ENCODE measurements at places on chromosomes 11 and 22.

- no peak for DNase-seq
Measured at GRCh38 chr11:78656327-78656726, 81.7 kb upstream of the NARS2 start.

DNA sequence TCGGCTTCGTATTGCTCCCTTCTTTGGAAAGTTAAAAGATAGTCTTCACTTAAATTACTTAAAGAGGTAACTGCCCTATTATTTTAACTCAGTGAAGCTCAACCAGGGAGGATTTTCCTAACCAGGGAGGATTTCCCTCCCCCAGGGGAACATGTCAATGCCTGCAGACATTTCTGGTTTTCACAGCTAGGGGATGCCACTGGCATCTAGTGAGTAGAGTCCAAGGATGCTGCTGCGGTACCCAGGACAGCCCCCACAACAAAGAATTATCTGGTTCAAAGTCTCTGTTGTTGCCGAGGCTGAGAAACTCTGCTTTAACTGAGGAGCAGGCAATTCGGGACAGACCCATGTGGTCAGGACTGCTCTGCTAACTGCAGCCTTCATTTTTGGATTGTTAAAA, 82.2 kb downstream of the DEPDC5 start:
- no peak for DNase-seq

DNA sequence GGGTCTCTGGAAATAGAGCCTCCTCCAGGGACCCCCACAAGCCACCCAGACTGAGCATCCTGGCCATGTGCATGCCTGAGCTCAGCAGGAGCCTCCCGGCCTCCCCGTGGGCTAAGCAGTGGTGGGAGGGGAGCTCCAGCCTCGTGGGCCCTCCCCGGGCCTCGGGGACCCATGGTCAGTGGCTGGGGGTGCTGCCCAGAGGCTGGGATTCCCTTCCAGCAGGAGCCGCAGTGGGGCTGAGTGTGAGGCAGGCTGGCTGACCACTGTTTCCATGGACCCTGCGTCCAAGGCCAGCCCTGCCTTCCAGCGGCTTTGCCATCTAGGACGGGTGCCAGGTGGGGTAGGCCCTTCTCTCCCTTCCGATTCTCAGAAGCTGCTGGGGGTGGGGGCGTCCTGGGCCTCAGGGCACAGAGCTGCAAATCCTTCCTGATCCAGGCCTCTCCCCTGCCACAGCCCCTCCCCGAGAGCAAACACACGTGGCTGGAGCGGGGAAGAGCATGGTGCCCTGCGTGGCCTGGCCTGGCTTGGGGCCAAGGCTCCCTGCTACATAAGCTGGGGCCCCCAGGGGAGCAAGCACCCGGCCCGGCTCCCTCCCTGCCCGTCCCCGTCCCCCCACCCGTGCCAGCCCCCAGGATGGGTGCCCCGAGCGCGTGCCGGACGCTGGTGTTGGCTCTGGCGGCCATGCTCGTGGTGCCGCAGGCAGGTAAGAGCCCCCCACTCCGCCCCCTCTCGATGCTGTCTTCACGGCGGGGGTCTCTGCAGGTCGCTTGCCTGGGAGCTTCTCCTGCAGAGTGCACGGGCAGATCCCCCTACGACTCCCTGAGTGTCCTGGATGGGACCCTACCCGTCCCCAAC, at the start of gene MUC5B:
Gene MUC5B (plus strand): TSS at position 576 of the 855 bp plus-strand sequence. CDS start 58 bp downstream, at position 634.
- no peak for DNase-seq

GRCh38 chr11:11313902-11314692, 39.0 kb downstream of the CSNK2A3 start:
- no peak for DNase-seq

DNA sequence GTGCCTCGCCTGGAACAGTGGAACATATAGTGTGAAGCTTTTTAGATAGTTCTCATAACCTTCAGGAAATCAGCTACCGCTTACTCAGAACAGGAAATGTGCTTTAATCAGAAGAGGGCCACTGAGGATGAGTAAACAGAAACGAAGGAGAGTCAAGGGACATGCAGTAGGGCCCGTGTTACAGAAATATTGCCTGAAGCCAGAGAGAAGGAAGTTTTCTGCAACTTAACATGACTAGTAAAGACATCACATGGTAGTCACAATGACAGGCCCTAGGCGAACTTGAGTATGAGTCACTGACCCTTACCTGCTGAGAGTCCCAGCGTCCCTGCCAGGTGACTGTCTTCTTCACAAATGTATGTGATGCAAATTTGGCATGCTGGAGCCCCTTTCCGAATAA, 39.4 kb downstream of the CARD18 start:
- DNase-seq = no peak

DNA sequence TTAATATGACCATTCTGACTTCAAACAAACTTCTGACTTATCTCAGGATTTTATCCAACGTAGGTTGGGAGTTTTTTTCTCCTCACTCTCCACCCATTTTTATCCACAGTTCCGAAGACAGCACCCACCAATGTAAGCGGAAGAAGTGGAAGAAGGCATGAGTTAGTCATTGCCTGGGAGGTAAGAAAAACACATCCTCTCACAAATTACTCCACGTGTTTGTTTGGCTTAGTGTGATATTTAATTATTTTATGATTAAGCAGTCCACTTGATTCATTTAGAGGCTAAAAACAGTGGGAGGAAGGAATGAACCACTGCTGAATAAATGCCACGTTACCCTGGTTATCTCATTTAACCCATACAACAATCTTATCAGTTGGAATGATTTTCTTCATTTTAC, 389.6 kb upstream of the ARHGAP42 start:
- no peak for DNase-seq

DNA sequence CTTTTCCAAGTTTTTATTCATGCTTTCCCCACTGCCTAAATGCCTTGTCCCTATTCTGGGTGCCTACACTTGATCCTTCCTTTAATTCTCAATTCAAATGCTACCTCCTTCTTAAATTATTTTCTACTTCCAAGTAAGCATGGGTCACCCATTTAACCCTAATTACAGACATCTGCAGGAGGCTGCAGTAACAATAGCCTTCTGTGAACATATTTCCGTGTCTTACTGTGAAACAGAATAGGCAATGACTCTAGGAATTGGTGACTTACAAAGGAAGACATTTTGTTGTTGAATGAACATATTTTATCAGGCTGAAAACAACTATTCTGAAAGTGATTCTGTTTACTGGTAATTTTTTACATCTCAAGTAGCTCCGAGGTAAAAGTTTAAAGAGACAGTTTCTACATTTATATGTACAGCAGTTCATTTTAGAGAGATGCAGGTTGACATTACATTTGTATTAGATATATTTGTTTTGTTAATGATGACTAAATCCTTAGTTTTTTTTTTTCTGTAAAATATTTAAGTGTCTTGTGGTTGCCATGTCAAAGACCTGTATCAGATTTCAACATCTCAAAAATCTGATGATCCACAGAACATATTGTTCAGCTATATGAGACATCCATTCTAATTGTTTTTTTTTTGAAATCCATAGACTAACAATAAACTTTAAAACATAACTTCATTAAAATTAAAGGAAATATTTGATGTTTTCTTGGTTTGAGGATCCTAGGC, 316.8 kb downstream of the CASP12 start:
- no peak for DNase-seq

DNA sequence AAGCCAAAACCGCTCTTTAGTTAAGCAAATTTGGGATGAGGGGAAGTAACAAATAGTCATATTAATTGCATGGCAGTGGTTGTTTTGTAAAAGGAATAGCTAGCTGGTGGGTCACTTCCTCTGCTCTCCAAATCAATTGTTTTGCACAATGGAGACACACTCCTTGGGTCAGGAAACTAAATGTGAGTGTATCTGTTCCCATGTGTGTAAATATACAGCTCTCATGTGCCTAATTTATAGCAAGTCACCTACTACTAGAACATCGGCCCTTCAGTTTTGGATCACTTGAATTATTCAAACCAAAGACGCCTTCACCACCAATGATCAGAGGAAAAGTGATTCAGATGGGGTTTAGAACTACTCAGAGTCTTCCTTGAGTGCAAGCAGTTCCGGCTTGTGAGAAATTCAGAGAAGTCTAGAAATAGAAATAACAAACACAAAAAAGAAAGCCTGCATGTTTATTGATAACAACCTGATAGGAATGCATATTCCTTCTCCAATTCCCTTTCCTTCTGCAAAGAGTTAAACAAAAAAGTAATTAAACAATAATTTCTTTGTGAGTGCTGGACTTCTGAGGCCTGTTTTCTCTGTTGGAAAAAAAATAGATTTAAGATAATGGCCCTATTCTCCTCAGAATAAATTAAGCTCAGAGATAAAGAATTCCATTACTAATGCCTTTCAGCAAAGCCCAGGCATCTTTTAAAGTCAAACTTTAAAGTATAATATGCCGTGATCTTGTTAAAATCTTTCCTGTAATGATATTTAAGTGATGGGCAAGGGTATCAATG, 100.4 kb downstream of the KIRREL3 start:
- no peak for DNase-seq

- DNase-seq = peak; percentile 4
Measured at GRCh38 chr11:46930089-46930488, 6.5 kb upstream of the CSTPP1 start.

- no peak for DNase-seq
Measured at GRCh38 chr11:44946263-44946662, 4.4 kb downstream of the TP53I11 start.

DNA sequence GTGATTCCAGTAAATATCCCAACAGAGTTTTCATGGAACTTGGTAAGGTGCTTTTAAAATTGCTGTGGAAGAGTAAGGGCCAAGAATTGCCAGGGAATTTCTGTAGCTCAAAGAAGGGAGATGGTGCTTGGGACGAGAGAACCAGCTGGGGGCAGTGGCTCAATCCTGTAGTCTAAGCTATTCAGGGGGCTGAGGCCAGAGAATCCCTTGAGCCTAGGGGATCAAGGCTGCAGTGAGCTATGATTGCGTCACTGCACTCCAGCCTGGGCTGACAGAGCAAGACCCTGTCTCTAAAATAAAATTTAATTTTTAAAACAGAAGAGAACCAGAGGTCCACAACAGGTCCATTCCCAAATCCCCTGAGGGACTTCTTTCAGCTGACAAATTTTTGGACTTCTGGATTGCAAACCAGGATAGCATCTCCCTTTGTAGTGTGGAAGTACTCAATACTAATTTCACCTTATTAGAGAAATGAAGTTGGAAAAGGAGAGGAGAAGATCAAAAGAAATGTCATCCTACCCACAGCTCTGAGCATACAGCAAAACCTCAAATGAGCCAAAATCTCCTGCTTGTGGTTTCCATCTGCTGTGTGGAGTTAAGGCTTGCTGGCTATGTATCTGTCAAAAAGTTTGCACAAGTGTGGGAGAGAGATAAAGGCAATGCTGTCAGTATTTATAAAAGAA, 59.2 kb upstream of the CLPB start:
- no peak for DNase-seq

DNA sequence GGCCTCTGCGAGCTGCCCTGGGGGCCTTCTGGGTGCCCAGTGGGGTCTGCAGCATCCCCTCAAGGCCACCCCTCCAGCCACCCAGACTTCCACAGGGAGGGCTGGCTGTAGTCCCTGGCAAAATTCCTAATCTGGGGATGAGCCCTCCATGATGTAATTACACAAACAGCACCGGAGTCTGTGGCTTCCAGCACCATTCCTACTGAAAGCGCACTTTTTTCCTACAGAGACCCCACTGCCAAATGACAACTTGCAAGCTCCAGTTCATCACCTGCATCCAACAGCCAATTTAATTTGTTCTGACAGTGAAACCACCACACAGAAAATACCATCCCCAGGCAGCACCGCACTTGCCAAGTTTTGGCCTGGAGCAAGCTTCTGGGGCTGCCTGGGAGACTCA, 70.4 kb downstream of the TRMU start:
- no peak for DNase-seq

DNA sequence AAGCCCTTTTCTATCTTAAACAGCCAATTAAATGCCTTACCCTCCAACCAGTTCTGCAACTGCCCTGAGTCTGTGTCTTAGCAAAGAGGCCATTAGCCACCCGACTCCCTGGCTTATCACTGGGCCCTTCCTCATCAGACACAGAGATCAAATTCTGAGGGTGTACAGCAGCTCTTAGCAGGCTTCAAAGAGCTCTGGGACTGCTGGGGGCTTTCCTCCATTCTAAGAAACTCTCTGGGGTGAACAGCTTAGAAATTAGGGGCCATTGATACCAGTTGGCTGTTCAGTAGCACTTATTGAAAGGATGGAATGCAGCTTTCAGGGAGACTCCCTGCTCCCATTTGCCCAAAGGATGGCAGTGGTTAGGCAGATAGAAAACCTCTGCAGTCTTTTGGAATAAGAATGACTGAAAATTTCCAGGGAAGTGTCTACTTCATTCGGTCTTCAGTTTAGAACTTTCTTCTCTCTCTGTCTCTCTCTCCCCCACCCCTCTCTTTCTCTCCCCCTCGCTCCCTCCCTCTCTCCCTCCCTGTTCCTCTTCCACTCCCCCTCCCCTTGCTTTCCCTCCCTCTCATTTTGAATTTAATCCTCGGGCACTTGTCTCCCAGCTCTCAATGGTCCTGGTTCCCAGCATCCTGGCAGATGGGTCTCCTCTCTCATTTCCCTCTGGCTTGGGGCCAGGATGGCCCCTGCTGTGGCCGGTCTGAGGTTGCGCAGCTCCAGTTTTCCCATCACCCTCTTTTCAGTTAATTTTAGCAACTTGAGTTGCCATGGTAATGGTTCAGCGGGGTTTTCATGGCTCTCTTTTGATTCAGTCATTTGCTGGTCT, 76.4 kb downstream of the COMMD9 start:
- no peak for DNase-seq

- no peak for DNase-seq
Measured at GRCh38 chr22:25933158-25933788, 191.3 kb downstream of the MYO18B start.

GRCh38 chr11:122179961-122180834, 64.2 kb upstream of the BLID start:
- no peak for DNase-seq

GRCh38 chr22:27412866-27413445, 388.6 kb downstream of the MN1 start:
- DNase-seq = no peak

GRCh38 chr11:8719211-8719649, 36.6 kb downstream of the RPL27A start:
- no peak for DNase-seq

DNA sequence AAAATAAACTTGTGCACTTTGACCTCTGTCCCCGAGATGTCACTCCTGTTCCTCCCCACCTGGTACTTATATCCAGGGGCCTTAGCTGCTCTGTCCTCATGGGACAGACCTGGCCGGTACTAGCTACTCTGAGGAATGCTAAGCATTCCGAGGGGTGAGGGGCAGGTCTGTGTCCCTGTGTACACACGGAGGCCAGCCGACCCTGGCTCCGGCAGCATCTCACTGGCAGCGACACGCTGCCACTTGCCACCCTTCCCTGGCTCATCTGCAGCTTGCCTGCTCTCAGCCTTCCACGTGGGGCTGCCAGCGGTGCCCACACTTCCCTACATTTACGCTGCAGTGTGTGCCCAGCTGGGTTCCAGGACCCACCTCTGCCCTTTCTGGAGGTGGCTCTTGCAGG, 21.6 kb upstream of the TEF start:
- DNase-seq = no peak
